ENCODE measurements at places on chromosomes 11 and 22. TPM values are rescaled to one million over a fixed set of nuclear protein-coding genes. Genes with fewer than 3 reads are reported as not detected.

- DNase-seq: no peak
These were observed 77.7 kb upstream of the B3GAT1 start for GRCh38 chr11:134489728-134490127.

DNA sequence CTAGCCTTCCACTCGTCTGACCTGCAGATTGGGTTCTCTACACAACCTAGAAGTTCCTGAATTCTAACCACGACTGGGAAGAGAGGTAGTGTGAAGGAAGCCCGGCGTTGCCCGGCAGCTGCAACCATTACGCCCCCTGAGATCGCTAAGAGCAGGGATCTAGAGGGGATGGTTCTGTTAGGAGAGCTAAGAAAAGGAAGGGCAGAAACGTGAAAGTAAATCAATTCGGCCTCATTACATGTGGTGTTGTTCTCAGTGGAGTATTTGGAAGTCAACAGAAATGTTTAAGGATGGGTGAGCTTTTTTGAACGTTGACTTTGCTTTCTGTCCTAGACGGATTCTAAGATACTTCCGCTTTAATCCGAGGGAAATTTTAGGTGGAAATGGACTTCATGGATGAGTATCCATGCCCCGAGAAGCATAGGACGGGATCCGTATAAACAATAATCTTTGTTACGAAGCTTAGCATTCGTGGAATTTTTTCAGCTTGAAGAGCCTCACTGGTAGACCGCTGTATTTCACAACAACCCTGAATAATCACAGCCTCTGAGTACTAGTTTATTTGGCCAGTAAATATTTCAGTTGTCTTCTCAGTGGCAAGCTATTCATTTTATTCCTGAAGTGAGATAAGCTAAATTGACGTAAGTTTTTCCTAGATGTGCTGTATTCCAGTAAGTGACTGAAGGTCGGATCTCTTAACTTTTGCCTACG is 629 bp downstream of the ATP5MG start:
- DNase-seq: no peak

DNA sequence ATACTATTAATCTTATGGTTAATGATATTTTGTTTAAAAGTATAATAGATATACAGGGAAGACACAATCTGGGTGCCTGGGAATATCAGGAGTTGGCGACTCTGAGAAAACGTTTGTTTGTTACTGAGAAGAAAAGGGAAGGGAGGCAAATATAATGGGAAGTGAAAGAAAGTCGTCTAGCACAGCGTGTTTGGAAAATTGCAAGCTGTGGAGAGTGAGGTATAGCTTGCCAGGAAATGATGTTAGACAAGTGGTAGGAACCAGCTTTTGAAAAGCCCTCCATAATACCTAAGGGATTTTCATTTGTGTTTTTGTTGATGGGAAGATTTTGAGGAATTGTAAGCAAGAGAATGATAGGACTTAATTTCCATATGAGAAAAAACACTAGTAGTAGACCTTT is 322.2 kb downstream of the LUZP2 start:
- no peak for DNase-seq

DNA sequence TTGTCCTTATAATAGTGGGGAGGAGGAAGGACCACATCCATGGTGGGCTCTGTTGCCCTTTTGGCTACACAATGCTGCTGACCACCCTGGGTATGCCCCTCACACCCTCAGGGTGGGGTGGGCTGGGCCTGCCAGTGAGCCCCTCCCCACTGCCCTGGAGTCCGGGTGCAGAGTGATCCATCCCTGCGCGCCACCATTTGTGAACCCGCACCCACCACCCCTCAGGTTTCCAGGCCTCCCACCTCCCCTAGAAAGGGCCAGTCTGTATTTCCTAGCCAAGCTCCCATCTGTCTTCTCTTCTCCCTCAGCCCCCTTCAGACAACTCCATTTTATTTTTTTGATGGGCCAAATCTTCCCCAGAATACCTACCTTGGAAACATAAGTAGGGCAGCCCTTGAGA is 25.0 kb downstream of the MS4A10 start:
- no peak for DNase-seq

- no peak for DNase-seq
These were observed 1065.3 kb downstream of the OPCML start for GRCh38 chr11:132466983-132467382.

Gene RAB30
- total RNA-seq: 9.2 TPM

Data from H1 (cell line).